ENCODE measurements at places on chromosomes 4 and X.

DNA sequence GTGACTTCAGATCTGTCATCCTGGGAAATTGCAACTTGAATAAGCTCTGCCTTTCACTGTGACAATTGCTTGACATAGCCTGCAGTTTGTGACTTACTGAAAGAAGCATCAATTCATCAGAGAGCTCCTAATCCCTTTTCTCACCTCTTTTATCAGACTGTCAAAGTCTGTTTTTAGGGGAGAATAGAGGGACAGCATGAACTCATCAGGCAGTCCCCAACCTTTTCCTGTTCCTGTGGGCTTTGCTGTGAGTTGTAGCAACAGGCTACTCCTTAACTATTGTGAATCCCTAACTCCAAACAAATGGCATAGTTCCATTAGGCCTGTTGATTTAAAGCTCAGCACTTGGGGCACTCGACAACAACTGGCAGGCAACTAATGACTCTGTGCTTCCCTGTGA, 64.9 kb downstream of the DOCK11 start:
- no peak for DNase-seq

GRCh38 chr4:95839891-95840290, at the start of gene PDHA2:
Gene PDHA2, plus strand, starts transcription at chr4:95840093. Its CDS starts 58 bp downstream, at chr4:95840151.
- no peak for DNase-seq

DNA sequence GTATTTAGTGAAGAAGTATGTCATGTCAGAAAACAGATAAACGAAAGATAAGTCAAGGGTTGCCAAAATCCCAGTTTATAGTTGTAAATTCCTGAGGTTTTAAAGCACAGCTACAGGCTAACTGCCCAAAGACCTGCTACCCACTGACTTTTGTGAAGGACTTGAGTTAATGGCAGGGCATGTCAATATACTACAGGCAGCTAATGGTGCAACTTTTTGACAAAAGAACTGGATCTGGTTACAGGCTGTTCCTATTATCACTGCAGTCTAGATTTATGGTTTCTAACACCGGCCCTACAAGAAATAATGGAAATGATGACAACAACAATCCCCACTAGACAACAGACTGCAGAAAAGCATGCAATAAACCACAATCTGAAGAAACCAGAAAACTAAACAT, 6.4 kb downstream of the SCML2 start:
- DNase-seq: no peak

DNA sequence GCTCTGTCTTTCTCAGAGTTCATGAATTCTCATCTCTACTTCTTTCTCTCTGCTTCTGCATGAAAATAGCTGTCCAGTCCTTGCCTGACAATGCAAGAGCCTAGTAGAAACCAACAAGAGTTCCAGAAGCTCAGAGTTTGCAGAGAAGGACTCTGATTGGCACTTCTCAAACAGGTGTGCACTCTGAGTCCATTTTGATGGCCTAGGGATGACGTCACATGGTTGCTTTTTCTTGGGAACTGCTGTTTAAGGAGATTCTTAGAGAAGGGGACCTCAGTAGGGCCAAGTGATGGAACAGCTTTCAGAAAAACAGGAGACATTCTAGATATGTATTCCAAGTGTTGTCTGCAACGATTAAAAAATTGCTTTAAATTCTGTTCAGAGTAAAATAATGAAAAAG, 56.8 kb downstream of the HMGB2 start:
- no peak for DNase-seq

DNA sequence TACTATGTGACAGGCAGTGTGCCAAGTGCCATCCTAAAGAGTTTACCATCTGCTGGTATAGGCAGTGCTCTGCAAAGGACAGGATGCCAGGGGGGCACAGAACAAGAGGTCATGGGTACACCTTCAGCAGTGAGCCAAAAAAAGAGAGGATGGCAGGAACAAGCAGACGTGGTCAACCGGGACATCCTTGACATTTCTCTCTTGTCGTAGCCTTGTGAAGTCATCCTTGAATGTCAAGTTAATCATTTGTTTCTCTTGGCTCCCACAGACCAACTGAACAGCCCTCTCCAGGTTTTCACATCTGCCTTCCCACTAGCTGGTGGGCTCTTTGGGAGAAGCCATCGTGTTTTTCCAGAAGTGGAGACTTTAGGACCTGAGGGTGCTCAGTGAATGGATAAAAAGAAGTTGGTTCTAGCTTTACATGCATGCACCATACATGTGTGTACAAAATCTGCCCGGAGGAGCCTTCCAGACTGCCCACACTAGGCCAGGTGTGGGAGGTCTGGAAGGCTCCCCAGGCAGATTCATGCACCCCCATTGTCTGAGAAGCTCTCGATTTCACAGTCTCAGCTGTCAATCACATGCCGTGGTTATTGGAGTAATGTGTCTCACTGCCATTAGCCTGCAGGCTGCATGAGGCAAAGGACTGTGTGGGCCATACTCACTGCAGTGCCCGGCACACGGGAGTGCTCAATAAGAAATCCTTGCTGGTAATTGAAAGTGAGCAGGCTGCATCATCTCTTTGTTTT, 16.4 kb downstream of the PNMA6F start:
- DNase-seq: no peak

- DNase-seq: no peak
These were observed 78.6 kb downstream of the PPP2R2C start for GRCh38 chr4:6393544-6394475.

- peak; percentile 22 for DNase-seq
These were observed 6.7 kb upstream of the MSX1 start for GRCh38 chr4:4852591-4853362.

- DNase-seq: no peak
These were observed 298.4 kb downstream of the ARHGAP24 start for GRCh38 chr4:85773372-85773771.

DNA sequence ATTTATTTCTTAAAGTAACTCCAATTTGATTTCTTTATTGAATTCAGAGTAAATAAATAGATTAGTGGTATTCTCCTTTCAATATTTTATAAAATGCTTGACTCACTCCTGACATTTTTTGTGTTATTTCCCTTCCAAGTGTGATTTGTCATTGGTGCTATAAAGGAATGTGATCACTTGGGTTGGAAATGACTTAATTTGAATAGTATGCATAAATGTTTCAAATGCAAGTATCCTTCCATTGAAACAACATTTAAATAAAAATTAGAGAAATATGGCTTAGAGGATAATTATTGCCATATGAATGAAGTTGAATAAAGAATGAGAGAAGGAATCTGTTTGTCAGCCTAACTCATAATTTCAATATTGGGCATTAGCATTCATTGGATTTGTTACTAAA, 182.7 kb downstream of the PABPC4L start:
- DNase-seq: no peak

DNA sequence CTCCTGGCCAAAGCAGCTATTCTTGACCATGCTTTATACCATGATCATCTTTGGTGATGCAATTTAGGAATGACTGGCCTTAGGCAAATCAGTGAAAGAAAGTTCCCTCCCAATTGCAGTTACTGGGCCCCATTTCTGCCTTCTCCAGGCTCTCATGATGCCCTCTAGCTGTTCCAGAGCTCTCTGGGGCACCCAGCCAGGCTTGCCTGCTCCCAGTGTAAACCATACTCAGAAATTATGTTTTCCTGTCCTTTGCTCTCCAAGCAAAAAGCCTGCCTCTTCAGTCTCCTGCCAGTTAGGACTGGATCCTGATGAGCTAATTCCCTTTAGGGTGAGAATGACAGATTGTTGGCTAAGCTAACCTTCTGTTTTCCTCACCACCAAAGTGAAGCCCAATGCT, 85.3 kb upstream of the RBPJ start:
- DNase-seq: no peak

GRCh38 chr4:174047363-174047762, 236.1 kb downstream of the FBXO8 start:
- DNase-seq: no peak

DNA sequence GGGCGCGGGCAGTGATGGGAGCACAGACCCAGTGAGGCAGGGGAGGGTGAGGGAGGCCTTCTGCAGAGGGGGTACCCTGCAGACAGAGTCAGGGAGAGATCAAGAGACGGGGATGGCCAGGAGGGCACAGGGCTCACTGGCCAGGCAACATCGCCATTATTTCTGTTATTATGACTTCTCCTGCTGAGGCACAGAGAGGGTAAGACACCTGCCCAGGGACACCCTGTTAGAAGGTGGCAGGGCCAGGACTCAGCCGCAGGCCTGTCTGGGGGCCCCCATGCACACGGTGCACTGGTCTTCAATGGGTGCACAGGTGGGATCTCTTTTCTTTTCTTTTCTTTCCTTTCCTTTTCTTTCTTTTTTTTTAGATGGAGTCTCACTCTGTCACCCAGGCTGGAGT, 15.8 kb downstream of the BLOC1S4 start:
- DNase-seq: no peak

GRCh38 chrX:115709039-115709438, 148.1 kb downstream of the PLS3 start:
- no peak for DNase-seq

DNA sequence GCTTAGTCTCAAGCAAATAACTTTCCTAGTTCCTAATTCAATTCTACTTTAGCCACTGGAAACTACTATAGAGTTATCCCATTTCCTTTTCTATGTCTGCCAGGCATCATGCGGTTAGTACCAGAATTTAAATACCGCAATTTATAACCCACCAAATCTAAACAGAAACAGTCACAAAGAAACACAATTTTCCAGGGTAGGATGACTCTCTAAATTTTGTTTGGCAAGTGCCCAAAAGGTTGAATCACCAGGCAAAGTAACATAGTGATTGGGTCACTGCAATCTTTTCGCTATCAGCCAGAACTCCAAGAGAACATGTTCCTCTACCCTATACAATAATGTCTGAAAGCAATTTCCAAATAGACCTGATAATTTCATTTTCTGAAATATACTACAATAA, 240.2 kb upstream of the GRIA3 start:
- no peak for DNase-seq

- DNase-seq: peak; percentile 63
These were observed at the start of gene STK32B for GRCh38 chr4:5051278-5052203. Gene STK32B, plus strand, starts transcription at chr4:5051480.

DNA sequence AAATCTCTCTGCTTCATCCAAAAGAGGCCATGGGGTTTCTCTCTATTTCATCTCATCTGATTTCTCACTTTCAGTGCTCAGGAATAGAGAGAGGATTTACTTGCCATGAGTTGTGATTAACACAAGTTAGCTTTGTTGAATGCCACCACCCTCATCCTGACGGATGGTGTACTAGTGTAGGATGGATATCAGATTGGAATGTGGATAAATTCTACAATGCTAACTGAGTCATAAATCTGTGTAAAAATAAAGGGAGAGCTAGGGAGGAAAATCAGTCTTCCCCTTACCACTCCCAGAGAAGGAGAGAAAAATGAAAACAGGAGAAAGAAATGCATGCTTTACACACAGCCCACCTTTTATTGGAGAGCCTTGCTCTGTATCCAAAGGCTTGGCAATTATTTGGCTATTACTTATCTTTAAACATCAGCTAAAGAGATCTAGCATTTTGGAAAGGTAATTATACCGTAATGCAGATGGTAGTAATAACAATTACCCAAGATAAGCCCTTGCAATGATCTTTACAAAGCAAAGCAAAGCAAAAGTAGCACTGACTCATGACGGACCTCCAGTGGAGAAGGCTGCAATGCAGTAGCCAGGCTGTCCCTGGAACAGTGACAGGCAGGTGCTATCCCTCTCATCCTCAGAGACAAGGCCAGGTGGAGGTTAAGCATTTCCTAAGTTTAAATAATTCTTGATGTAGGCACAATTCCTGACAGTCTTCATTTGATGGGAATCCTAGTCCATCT, 306.3 kb upstream of the PPARGC1A start:
- DNase-seq: no peak

- peak; percentile 78 for DNase-seq
These were observed 139.6 kb downstream of the SOWAHB start for GRCh38 chr4:76758290-76758882.

DNA sequence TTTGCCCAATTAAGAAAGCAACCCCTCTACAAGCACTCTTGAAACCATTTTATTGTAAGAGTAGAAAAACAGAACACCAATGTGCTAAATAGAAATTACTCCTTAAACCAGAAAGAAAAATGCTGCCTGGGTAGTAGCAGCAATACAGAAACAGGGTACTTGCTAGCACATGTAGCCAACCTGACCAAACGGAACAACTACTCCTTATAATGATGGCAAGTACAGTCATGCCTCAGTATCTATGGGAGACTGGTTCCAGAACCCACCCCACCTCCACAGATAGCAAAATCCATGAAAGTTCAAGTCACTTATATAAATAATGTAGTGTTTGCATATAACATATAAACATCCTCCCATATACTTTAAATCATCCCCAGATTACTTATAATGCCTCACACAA, 168.8 kb downstream of the ATRX start:
- no peak for DNase-seq

DNA sequence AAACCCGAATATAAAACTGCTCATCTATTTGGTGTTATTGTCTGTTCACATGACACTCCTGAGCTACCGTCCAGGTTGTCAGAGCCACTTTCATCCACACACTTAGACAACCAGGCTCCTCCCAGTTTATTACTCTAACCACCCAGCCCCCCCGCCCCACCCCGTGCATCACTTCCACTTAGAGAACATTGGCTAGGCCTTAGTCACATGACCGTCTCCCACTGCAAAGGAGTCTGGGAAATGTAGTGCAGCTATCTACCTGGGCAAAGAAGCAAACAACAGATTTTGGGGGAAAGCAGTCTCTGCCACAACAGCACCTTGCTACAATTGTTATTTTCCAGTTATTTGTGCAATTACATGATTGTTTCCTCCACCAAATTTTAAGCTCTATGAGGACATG, 57.6 kb upstream of the RBPJ start:
- no peak for DNase-seq

DNA sequence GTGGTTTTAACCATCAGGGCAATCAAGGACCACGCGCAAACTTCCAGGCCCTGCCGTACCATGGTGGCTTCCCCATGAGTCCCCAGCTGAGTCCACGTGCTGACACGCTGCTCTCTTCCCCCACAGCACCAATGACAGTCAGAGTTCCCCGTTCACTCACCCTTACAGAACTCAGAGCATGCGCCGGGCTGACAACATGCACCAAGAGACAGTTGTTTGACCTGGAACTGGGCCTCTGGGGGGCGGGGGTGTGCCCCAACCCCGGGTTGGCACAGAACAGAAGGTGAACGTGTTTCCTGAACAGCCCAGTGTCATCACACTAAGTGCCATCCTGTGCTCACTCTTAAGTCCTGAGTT, 29.4 kb downstream of the IRF2 start:
- no peak for DNase-seq

GRCh38 chrX:108209006-108209554, 117.5 kb downstream of the ATG4A start:
- no peak for DNase-seq

DNA sequence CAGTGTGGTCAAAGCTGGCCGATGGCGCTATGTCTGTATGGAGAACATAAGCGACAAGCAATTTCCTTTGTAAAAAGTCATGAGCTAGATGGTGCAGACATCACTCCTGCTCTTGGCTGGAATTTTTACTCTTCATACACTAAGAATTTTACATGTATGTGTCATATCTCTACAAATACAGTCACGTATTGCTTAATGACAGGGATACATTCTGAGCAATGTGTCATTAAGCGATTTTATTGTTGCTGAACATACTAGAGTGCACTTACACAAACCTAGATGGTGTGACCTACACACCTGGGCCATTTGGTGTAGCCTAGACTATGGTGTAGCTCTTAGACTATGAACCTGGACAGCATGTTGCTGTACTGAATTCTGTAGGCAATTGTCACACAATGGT, 185.4 kb downstream of the SOWAHB start:
- DNase-seq: no peak

- DNase-seq: no peak
These were observed 120.8 kb downstream of the EGF start for GRCh38 chr4:110033355-110034025.

Measured in endothelial cell of umbilical vein (primary cell).